Hindlimb muscle (tissue), 1 donor: ENCODE measurements at places on chromosomes 6 and 20.

DNA sequence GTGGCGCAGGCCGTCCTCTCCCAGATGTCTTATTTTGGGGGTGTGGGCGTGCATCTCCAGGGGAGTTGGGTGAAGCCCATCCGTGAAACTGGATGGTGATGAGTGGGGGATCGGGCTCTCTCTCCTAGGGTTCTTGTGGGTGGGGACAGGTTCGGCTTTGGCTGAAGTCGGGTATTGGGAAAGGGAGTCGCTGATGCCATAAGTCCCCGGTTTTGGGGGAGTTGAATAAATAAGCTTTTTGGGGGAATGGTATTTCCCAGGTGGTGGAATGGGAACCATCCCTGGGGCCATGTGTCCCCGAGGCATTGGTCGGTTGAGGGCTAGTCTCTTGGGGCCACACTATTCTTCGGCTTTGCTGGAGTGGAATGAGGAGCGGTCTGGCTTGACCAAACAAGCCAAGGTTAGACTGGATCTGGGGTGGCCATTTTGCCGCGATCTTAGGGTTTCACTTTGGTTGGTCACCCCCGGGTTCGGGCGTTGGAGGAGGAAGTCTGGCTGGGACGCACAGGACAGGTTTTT, 481 bp downstream of the ZNF133 start:
- no peak for DNase-seq

DNA sequence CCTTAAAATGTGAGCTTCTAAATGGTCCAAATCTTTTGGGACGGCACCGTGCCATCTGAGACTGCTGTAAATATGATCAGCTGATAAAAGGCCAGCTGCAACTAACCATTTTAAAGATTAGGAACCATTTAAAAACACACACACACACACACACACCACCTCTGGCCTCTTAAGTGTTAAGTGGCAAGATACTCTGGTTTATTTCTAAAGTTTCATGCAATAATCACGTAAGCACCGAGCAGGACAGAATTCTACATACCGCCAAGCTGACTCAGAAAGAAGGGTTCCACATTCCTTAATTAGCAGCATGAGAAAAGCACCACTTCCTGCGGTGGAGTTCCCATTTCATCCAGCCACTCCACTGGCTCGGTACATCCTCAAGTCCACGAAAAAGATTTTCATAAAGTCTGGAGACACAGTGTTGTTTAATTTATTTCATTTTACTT, 17.8 kb upstream of the ZNF217 start:
- no peak for DNase-seq

DNA sequence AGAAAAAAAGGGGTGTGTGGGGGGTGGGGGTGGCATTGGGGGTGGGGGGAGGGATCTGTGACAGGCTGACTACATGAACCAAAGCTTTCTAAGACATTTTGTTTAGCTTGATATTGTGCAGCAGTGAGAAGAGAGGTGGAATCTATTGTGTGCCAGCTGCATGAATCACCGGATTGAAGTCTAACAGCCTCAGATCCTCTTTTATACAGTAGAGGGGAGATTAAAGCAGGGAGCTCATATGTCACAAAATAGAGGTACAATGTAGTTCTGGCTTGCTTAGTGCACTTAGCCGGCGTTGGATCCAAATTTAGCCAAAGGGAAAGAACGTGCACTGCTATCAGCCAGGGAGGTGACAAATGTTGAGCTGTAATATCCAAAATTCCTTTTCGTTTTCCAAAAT, 404.2 kb upstream of the CITED2 start:
- DNase-seq, result no peak

GRCh38 chr6:108580646-108581045, 19.9 kb downstream of the FOXO3 start:
- no peak for DNase-seq
